Colonic mucosa (tissue), 4 donors: ENCODE measurements at places on chromosomes 7 and 10. TPM values are rescaled to one million over a fixed set of nuclear protein-coding genes. Genes with fewer than 3 reads are reported as not detected.

GRCh38 chr10:60369547-60369930, 20.1 kb downstream of the ANK3 start:
- DNase-seq, result no peak

Gene TET1
- 0.57 TPM for total RNA-seq

- no peak for DNase-seq
Observed at GRCh38 chr10:34792881-34793280, 22.2 kb downstream of the PARD3 start.

Gene HOXA4
- total RNA-seq, result 4.5 TPM

Gene CPA4
- total RNA-seq, result not detected

Gene AGR2
- 2,751 TPM for total RNA-seq

- no peak for DNase-seq
Observed at GRCh38 chr10:128877141-128877540, 589.9 kb upstream of the MGMT start.

DNA sequence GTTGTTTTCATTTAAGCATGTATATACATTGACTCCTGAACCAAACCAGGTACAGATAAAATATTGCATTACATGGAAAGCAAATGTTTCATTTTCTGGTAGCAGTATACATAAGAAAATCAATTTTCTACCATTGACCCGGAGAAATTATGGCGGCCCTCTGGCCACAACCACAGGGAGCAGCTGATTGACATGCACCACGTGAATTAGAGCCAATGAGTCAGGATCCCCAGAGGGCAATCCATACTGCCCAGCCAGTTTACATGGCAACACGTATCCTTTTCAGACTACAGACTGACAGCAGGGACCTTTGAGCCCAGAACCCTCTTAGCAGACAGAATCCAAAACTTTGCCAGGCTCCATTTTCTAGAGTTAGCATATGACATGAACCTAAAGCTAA, 272.2 kb upstream of the NEBL start:
- no peak for DNase-seq

- DNase-seq, result no peak
Observed at GRCh38 chr7:44046321-44047061, 2.0 kb downstream of the DBNL start.
